Stimulated activated CD4-positive, alpha-beta T cell treated with anti-CD3 and anti-CD28 coated beads, Interleukin-1b, Interleukin-23, amount 100 ng/mL, for 1 hour (primary cell): ENCODE measurements at places on chromosomes 12 and 14.

GRCh38 chr12:123050331-123050831 is 69.9 kb downstream of the ARL6IP4 start:
- no peak for DNase-seq

GRCh38 chr14:51484485-51484884 is 167.2 kb upstream of the FRMD6 start:
- DNase-seq = no peak

DNA sequence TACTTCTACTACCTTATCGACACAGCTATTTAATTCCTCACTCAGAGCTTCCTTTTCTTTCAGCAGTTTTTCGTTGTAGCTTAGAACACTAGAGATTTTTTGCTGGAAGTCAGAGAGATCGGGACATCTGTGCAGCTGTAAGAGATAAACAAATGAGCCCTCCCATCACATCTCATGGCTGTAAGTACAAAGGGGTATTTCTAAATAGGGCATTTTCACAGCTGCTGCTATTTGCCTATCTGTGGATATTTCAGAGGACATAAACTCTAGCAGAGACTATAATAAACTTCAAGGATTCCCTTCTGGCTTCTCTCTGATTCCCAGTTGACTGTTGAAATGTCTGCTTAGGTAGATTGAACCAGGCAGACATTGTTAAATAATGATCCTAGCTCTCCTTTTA is 76.1 kb upstream of the SAV1 start:
- DNase-seq = no peak

DNA sequence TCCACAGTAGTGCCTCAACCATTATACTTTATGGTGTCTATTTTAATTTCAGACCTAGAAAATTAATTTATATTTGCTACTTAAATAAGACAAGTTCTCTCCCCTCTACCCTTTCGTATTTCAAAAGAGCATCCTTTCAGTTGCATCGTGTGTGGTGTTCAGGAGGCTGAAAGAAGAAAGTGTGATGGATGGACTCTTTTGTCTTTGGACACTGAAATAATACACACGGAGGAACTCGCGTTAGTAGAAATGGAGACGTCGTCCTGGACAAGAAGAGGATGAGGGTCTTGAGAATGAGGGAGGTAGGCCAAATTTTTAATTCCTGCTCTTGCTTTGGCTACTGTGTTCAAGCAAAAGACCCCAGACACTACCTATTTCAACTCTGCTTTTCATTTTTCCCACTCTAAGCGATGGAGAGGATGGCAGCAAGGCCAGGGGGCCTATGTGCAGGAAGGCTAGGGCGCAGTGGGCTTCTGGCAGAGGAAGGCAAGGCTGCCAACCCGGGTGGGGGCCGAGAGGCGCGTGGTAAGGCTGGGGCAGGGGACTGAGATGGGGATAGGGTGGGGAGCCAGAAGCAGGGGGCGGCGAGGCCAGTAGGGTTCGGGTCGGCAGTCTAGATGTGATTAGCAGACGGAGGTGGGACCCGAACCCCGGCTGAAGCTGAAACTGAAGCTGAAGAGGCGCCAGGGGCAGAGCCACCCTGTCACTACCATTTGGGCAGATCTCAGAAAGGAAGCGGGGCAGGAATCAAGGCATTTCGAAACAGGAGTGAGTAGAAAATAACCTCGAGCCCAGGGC is 722 bp downstream of the TMED8 start:
- no peak for DNase-seq

DNA sequence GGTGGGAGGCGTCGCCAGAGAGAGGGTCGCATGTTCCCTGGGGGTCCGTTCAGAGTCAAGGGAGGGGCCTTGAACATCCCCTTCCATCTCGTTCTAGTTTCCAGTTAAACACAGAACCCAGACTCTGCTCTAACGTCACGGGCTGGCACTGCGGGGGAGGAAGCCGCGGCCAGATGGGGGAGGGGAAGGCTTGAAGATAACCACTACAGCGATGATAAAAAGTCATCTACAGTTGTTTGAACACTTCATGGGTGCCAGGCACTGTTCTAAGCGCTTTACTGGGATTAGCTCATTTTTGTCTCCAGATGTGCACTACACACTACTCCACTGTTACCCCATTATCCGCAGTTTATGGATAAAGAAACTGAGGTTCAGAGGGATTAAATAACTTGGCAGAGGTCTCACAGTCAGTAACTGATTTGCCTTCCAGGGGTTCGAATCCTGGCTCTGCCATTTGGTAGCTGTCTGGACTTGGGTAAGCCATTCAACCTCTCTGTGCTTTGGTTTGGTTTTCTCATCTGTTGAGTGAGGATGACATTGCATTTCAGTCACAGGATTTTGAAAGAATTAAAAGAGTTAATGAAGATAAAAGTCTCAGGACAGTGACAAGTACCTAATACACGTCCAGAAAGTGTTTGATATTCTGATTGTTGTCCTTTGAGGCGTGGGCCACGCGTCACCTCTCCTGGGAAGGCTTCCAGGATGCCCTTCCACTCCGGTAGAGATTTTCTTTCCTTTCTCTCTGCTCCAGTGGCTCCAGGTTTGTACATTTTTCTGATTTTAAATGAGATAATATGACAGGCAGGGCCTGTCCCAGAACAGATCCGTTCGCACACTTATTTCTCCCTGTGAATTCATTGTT is 798 bp upstream of the RASAL1 start:
- peak; percentile 22 for DNase-seq

GRCh38 chr14:101033446-101034165 is 130.1 kb upstream of the RTL1 start:
- no peak for DNase-seq

GRCh38 chr14:33788161-33788560 is 162.7 kb downstream of the EGLN3 start:
- DNase-seq = no peak

DNA sequence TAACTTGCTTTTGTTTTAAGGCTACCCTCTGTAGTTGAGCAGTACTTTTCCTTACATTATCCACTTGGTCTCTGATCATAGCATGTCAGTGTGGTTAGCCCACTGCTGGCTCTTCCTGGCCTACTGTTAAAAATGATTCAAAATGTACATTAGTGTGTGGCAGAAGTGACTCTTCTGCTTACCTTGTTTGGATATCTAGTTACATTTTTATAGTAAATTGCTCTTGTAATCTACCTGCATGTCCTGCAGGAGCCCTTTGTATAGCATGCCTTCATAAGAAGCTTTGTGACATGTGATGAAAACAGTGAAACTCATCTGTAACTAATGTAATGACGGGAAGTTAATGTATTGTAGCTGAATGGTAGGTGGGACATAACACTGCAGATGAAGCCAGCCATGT is 8.1 kb downstream of the SPATS2 start:
- no peak for DNase-seq

GRCh38 chr12:42640391-42640790 is 50.8 kb upstream of the PRICKLE1 start:
- DNase-seq = no peak

DNA sequence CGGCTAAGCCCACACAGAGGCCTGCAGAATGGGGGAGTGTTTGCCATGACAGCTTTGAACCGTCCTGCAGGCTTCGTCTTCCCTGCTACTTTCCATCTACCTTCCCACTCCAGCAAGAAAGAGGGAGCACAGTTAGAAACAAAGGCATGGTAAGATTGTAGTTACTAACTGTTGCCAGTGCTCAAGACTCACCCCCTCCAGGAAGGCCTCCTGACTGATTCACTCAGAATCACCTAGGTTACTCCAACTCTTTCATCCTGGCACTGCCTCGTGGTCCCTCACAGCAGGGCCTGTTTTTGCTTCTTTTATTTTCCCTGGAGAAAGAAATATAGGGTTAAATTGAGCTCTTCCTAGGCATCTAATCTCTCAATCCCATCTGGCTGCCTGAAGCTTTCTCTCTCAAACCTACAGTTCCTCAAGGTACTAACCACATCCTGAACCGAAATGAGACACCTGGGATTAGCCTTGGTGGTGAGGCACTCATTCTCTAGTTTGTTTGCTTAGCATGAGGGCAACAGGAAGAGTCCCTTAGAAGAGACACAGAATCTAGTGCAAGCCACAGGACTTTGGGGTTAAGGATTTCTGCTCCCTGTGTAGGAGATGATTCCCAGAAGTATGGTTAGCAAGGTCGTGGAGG is 7.8 kb downstream of the GALNT6 start:
- DNase-seq = no peak

DNA sequence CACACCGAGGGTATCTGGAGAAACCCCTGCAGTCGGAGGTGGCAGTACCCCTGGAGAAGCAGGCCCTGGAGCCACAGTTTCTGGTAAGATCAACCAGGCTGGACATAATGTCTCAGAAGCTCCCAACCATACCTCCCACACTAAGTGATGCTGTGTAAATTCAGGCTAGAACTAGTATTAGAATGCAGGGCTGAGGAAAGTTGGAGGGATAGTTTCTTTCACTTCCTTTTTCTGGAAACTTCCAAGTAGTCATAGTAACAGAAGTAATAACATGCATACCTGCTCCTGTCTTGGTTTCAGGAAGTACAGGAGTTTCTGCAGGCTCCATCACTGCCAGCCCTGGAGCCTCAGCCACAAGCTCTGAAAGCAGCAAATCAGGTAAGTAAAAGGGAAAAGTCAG is 228.1 kb upstream of the CNTN1 start:
- no peak for DNase-seq

- DNase-seq = peak; percentile 20
These were observed at the start of gene SLC25A29 for GRCh38 chr14:100306101-100306997. TSS of gene SLC25A29 (minus strand) at chr14:100306444. CDS start at chr14:100306232, 212 bp downstream.

- DNase-seq = no peak
These were observed 6.8 kb upstream of the SYNE3 start for GRCh38 chr14:95523051-95523814.

DNA sequence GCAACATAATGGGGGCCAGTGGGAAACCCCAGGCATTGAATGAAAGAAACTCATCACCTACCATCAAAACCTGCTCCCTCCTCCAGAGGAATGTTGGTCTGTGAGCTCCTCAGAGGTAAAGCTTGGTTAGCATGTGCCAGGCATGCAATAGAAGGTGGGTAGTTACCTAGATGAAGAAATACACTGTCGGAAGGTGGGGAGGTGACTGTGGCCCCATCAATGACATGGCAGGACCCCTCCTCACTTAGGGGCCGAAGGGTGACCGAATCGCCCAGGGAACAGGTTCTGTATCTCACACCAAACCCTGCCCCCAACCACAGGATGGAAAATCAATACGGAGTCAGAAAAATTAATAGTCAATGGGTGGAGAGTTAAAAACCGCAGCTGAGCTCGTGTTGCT is 135.6 kb downstream of the BCL11B start:
- no peak for DNase-seq

DNA sequence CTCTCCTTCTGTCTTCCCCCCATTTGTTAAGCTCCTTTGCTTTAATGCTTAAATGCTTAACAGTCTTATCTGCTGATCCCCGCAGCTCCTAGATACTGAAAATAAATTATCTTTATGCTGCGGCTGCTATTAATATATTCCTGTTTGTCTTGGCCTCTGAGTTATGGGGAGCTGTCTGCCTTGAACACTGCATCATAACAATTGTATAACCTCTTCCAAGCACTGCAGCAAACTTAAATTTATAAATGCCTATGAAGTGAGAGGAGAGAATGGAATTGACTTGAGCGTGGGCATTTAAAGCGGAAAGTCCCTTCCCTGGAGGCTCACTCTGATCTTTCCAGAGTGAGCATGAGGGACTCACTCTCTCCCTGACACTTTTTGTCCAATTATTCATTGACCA is 23.1 kb upstream of the DCP1B start:
- no peak for DNase-seq

DNA sequence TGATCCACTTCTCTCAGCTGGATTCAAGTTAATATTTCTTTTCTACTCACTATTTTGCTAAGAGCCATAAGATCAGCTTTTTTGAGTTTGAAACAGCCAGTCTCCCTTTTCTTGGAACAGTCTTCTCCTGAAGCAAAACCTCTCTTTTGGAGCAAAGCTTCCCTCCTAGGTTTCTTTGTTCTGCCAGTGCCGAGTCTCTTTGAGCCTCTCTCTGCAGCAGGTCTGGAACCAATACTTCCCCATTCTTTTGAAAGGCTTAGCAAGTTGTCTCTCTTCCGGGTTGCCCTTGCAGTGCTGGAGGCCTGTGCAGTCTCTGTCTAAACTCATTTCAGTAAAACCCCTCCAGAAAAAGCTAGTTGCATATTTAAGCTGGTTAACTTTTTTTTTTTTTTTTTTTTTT is 454.8 kb downstream of the NOVA1 start:
- no peak for DNase-seq

- no peak for DNase-seq
These were observed 30.2 kb downstream of the RFLNA start for GRCh38 chr12:124324803-124325705.

DNA sequence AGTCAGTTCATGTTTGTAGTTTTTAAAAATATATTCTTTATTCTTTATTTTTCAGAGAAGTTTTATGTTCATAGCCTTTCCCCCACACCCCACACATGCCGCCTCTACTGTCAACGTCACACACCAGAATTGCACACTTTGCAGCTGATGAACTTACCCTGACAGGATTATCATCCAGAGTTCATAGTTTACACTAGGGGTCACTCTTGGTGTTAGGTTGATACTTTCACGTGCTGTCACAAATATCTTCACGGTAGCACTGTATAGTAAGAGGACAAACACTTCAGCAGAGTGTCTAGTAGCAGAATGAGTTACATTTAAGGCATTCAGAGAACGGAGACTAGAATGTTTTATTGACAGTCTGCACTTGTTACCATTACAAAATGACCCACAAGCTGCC is 5.1 kb downstream of the DPPA3 start:
- DNase-seq = no peak

DNA sequence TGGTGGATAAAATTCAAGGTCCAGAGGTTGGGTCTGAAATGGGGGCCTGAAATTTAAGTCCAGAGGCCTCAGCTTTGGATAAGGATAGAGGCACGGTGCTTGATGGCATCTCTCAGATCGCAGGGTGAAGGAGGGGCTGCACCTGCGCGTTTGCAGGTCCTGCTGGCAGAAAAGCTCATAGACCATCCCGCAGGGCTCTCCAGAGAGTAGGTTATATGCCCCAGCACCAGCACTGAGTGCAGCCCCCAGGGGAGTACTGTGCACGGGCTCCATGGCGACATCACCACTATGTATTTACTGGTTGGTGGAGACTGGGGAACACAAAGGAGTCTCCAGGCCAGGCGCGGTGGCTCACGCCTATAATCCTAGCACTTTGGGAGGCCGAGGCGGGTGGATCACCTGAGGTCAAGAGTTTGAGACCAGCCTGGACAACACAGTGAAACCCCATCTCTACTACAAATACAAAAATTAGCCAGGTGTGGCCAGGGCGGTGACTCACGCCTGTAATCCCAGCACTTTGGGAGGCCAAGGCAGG is 4.3 kb upstream of the CD63 start:
- no peak for DNase-seq

GRCh38 chr12:52245962-52246569 is 13.0 kb downstream of the KRT7 start:
- DNase-seq = no peak
